ENCODE measurements at places on chromosomes 3 and 15.

DNA sequence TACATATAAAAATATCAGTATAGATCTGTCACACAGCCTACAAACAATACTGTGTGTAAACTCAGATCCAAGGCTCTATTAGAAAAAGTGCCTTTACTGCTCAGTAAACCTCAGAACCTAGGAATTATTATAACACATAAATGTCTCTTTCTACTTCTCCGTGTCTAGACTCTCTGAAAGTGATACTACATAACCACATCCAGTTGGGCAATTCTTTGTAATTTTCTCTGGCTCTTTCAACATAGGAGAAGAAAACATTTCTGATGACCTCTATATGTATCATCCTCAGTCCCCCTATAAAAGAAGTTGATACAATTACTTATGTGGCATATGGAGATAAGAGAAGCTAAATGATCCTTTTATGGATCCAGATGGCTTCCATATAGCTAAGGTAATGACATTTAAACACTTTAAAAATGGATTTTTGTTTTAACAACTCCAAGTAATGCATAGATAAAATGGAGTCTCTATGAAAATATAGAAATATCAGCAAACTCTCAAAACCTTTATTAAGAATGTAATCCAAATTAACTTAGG, 104.5 kb downstream of the LSAMP start:
- no peaks in the 10 kb centered on the region for H3K36me3 ChIP-seq
- DNase-seq: no peak
- H3K4me1 ChIP-seq: no peaks in the 10 kb centered on the region

DNA sequence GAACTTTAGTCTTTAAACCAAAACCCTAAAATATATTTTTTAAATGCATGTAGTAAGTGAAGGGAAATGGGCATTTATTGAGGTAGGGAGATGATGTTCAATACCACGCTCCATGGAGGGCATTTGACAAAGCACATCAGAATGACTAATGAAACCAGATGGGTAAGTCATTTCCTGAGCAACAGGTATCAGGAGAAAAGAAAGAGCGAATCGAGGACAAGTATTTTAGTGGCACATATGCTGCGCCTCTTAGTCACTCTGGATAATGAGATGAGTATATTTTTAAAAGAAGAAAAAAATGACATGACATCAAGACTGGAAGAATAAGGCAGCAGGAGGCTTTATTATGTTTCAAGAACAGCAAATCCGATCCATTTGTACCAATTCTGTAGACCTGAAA, 129.0 kb upstream of the ARHGEF3 start:
- H3K4me3 ChIP-seq: no peak overlapping the region
- H3K4me1 ChIP-seq: peaks cover 24% of the 10 kb centered on the region
- no peaks in the 10 kb centered on the region for H3K36me3 ChIP-seq
- no peaks in the 10 kb centered on the region for H3K27me3 ChIP-seq

DNA sequence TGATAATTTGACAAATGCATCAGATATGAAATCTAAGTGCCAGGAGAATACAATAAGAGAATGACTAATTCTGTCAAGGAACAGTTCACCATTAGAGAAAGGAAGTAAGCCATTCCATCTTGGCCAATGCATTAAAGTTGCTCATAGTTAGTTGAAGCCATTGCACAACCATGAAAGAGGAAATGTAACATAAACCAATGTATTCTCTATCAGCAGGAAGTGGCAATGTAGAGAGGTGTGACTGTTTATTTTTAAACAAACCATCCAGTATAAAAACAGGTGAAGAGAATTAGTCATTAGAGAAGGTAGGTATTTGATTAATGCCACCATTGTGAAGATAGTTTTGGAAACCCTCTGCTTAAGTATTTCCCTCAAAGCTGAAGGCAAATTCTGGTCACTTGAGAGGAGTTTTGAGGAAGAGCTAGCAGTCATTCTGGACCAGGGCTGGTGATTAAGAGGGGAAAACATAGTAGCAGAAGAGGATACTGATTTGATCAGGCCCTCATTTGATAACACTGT, 10.7 kb upstream of the ANXA2 start:
- H3K36me3 ChIP-seq: no peaks in the 10 kb centered on the region
- peak; percentile 9 for DNase-seq
- H3K27ac ChIP-seq: no peak overlapping the region
- H3K4me3 ChIP-seq: no peak overlapping the region

GRCh38 chr3:175001091-175001490, 142.0 kb downstream of the NAALADL2 start:
- H3K27me3 ChIP-seq: no peaks in the 10 kb centered on the region
- no peak for DNase-seq
- H3K4me1 ChIP-seq: no peaks in the 10 kb centered on the region
- H3K27ac ChIP-seq: no peak overlapping the region
- no peaks in the 10 kb centered on the region for H3K36me3 ChIP-seq
- no peak overlapping the region for H3K4me3 ChIP-seq

- no peak overlapping the region for H3K4me3 ChIP-seq
- no peaks in the 10 kb centered on the region for H3K36me3 ChIP-seq
- no peak for DNase-seq
- H3K4me1 ChIP-seq: no peaks in the 10 kb centered on the region
- H3K27ac ChIP-seq: no peak overlapping the region
- no peaks in the 10 kb centered on the region for H3K27me3 ChIP-seq
Observed at GRCh38 chr3:63607716-63608115, 44.8 kb upstream of the SNTN start.

GRCh38 chr3:79886204-79886603, 118.4 kb upstream of the ROBO1 start:
- H3K4me1 ChIP-seq: no peaks in the 10 kb centered on the region
- no peaks in the 10 kb centered on the region for H3K36me3 ChIP-seq
- no peak overlapping the region for H3K4me3 ChIP-seq
- no peak for DNase-seq

DNA sequence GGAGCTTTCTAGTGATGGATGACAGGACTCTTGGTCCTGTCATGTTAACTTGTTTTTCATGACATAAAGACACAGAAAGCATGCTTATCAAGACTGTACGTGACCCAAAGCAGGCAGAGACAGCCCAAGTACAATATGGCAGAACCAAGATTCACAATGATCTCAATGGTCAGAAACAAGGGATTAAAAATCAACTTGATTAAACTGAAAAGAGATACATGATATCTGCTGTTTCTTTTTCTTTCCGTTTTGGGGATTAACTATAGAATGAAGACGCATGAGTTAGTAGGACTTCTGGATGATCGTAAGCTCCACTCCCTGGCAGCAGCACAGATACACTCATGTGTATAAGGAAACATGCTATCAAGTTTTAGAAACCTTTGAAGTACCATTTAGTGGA, 98.4 kb upstream of the MYZAP start:
- no peak for DNase-seq
- no peak overlapping the region for H3K4me3 ChIP-seq
- H3K36me3 ChIP-seq: no peaks in the 10 kb centered on the region

DNA sequence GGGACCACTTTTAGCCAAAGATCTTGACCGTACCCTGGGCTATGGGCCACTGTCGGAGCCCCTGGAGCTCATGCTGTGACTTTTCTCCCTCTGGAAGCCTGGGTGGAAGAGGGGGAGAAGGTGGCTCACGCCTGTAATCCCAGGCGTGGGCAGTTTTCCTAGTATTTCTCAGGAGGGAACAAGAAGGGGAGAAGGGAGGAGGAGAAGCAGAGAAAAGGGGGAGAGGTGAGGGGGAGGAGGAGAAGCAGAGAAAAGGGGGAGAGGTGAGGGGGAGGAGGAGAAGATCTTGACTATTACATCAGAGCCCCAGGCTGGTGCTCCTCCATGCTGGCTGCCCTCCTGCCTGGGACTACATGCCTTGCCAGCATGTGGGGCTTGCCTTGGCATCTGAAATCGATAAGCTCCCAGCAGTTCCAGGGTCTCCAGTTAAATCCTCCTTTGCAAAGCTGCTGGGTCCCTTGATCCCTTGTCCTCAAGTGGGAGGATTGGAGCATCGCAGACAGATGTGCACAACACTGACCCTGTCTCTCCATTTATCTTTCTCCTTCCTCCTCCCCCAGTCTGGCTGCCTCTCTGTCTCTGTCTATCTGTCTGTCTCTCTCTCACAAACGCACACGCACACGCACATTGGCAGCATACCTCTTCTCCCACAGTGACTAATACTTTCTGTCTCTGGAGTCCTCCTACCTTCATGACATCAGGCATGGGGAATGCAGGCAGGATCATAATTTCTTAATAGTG, 41.6 kb downstream of the MRAS start:
- no peaks in the 10 kb centered on the region for H3K36me3 ChIP-seq
- DNase-seq: no peak
- no peaks in the 10 kb centered on the region for H3K27me3 ChIP-seq

DNA sequence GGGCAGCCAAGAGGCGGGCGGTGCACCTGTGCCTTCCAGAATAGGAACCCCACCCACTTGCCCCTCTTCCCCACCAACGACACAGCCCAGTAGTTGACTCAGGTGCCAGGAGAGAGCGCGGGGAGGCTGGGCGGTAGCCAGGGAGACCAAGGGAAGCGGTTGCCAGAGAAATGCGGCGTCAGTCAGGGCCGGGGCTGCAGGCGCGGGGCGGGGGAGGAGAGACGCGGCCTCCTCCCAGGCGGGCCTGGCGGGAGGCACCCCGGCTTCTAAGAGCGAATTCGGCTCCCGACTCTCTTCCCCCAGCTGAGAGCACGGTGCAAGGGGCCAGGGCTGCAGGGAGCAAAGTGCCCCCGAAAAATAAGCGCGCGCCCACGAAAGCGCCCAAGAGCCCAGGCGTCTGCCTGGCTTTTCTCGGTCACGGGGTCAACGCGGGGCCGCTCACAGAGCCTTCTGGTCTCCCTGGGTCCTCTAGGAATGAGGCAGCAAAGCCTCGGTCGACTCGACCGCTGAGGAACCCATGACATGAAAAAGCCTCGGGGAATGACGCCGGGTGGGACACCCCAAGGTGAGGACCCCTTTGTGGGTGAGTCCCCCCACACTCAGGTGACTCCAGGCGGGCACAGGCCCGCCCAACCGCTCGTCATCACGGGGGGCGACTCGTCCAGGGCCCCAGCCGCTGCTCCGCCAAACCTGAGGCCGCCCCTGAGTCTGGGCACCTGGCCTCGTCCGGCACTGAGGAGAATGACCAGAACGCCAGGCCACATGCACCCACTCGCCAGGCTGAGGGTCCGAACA, 716 bp downstream of the CPEB1 start:
- DNase-seq: no peak
- peaks cover 16% of the 10 kb centered on the region for H3K27me3 ChIP-seq
- H3K4me3 ChIP-seq: no peak overlapping the region
- no peak overlapping the region for H3K27ac ChIP-seq

DNA sequence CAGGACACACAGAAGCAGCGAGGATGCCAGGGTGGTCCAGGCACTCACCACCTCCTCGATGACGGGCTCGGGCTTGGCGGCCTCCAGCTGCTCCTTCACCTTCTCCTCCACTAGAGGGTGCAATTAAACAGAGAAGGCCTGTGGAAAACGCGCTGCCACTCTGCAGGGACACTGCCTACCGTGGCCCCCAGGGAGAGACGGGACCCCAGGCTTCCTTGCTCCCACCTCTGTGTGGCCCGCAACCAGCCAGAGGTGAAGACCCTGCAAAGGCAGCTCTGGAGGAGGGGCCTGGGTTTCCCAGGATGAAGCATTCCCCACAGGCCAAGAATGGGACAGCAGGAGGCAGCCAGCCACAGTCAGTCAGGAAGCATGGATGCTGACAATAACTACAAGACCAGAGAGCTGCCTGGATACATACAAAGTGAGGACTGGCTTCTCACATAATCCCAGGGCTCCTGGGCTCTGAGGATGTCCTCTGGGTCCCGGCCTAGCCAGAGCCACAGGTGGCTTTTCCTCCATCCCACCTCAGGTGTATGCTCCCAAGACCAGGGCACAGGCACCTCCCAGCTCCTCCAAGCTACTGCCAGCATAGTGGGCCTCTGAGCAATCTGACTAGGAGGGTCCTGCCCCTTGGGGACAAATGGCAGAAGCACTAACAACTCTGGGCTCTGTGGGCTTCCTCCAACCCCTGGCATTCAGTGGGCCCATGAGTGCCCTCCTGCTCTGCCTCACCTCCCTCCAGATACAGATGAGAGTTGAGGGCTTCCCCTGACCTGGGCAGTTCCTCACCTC, 46.2 kb downstream of the PTH1R start:
- DNase-seq: peak; percentile 18
- peaks cover 30% of the 10 kb centered on the region for H3K36me3 ChIP-seq
- peaks cover 19% of the 10 kb centered on the region for H3K4me1 ChIP-seq
- no peaks in the 10 kb centered on the region for H3K27me3 ChIP-seq

DNA sequence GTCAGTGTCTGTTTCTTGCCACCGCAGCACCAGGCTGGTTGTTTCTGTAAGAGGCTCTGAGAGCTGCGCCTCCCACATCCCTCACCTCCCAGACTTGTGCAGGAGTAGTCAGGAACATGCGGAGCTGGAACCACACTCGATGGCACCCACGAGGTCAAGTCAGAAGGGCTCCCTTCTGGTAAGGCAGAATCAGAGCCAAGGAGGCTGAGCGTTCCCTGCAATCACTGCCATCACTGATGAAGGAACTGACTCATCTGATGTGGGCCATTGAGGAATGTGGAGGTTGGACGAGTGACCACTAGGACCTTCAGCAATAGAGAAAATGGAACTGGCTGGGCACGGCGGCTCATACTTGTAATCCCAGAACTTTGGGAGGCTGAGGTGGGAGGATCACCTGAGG, 35.7 kb upstream of the BLM start:
- no peaks in the 10 kb centered on the region for H3K27me3 ChIP-seq
- H3K4me1 ChIP-seq: peaks cover 9% of the 10 kb centered on the region
- H3K36me3 ChIP-seq: no peaks in the 10 kb centered on the region
- no peak overlapping the region for H3K27ac ChIP-seq
- no peak overlapping the region for H3K4me3 ChIP-seq

DNA sequence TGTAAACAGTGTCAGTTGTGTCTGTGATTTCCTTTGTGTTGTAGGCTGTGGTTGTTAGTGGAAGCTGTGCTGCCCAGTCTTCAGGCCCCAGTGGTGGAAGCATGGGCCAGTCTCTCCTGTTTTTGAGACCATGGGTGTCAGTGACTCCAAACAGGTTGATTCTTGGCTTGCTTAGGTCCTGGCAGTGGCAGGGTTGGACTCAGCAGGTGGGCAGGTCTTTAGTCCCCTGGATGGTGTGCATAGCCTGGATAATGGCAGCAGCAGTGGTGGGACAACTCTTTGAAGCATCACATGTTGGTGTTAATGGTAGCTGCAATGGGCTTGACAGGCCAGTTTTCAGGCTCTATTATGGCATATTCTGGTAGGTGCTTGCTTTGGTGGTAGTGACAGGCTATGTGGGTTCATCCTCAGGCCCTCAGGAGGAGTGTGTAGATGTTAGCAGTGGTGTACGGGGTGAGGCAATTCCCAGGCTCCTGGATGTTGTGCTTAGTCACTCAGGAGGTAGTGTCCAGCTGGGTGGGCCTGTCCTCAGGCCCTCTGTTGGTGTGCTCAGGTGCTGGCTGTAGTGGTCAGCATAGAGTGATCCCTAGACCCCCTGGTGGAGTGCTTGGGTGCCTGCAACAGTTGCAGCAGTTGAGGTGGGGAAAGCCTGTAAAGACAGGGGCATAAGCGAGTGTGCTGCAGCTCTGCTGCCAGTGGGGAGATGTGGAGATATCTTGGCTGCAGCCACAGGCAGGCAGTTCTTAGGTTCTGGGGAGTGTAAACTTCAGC, 596.7 kb downstream of the PDCD6IP start:
- H3K4me1 ChIP-seq: no peaks in the 10 kb centered on the region
- no peaks in the 10 kb centered on the region for H3K36me3 ChIP-seq
- no peak overlapping the region for H3K27ac ChIP-seq

Data from naive thymus-derived CD4-positive, alpha-beta T cell (primary cell).